ENCODE measurements at places on chromosomes 4 and X. TPM values are rescaled to one million over a fixed set of nuclear protein-coding genes. Genes with fewer than 3 reads are reported as not detected.

Gene MID1
- total RNA-seq: not detected

DNA sequence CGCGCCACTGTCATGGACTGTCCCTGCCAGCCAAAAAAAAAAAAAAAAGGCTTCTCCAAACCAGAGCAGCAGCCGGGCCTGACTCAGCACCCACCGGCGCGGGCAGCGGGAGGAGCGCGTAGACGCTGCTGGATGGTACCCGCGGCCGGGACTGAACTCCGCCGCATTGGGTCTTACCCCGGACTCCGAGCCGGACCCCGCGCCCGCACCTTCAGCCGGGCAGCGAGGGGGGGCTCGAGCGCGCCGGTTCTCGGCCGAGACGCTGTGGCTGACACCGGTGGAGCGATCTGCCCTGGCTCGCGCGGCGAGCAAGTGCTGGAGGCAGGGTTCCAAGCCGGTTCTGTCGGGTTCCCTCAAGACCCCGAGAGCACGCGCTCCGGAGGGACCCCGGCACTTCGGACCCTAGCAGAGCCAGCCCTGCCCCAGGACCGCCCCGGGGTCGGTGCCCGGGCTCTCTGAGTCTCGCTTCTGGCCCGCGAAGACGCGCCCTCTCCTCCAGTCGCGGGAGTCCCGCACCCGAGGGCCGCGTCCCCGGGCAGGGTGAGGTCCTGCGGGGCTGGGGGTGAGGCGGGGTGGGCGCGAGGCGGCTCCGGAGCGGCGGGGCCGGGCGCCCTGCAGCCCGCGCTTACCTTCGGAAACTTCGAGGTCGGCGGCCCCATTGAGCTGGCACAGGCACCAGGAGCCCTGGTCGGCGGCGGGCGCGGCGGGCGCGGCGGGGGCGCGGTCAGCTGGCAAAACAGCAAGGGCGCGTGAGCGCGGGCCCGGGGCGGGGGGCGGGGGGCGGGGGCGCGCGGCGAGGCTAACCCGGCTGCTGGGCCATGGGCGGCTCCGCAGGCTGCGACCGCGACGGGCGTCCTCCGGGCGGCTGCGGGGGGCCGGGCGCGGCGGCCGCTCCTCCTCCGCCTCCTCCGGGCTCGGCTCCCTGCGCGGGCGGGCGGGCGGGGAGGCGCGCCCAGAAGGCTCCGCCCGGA lies 11.8 kb upstream of the MAN2B2 start:
- no peak for DNase-seq
- H3K27me3 ChIP-seq: peaks cover 57% of the 10 kb centered on the region
- no peak overlapping the region for H3K27ac ChIP-seq
- H3K36me3 ChIP-seq: no peaks in the 10 kb centered on the region

Gene CSN1S1
- total RNA-seq: not detected

- no peaks in the 10 kb centered on the region for H3K36me3 ChIP-seq
- H3K4me1 ChIP-seq: no peaks in the 10 kb centered on the region
- peak overlapping the region; percentile 75 for H3K4me3 ChIP-seq
- peaks cover 19% of the 10 kb centered on the region for H3K27me3 ChIP-seq
- DNase-seq: no peak
Measured at GRCh38 chr4:121510341-121510874, 129.6 kb upstream of the QRFPR start.

Gene PARM1
- not detected for total RNA-seq

Gene CLOCK
- total RNA-seq: 14.5 TPM

- H3K27me3 ChIP-seq: peaks cover 5% of the 10 kb centered on the region
- H3K4me1 ChIP-seq: peaks cover 33% of the 10 kb centered on the region
- DNase-seq: no peak
Measured at GRCh38 chr4:15913631-15913970, 24.9 kb downstream of the FGFBP1 start.

DNA sequence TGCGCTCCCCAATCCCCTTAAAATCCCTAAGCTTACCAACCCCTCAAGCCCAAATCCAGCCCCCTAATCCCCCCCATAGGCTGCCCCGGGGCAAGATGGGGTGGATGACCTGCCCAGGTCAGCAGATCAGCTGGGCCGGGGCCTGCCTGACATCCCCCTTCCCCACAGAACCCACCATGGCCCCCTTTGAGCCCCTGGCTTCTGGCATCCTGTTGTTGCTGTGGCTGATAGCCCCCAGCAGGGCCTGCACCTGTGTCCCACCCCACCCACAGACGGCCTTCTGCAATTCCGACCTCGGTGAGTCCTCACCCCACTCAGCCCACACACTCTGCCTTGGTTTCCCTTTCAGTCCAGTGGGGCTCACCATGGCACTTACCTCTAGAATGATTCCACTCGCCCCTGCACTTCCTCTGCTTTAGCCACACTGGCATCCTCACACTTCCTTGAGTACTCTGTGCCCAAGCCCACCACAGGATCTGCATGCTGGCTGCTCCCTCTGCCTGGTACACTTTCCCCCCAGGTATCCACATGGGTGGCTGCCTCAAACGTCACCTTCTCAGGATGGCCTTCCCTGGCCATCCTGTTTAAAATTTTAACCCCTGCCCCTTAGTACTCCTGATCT lies 1.1 kb downstream of the TIMP1 start:
- DNase-seq: no peak
- H3K27ac ChIP-seq: peak overlapping the region; percentile 61
- H3K4me1 ChIP-seq: peaks cover 30% of the 10 kb centered on the region
- H3K36me3 ChIP-seq: no peaks in the 10 kb centered on the region
- H3K4me3 ChIP-seq: peak overlapping the region; percentile 58
- H3K27me3 ChIP-seq: peaks cover under 1% of the 10 kb centered on the region

- no peak for DNase-seq
- no peaks in the 10 kb centered on the region for H3K36me3 ChIP-seq
- no peak overlapping the region for H3K4me3 ChIP-seq
- H3K27ac ChIP-seq: no peak overlapping the region
- H3K27me3 ChIP-seq: no peaks in the 10 kb centered on the region
- peaks cover 11% of the 10 kb centered on the region for H3K4me1 ChIP-seq
Measured at GRCh38 chrX:134670134-134670924, 12.1 kb upstream of the PLAC1 start.

GRCh38 chr4:86686741-86687140 lies 92.6 kb downstream of the PTPN13 start:
- no peaks in the 10 kb centered on the region for H3K36me3 ChIP-seq
- no peak overlapping the region for H3K4me3 ChIP-seq
- H3K27ac ChIP-seq: no peak overlapping the region
- no peaks in the 10 kb centered on the region for H3K4me1 ChIP-seq

GRCh38 chrX:13661735-13662288 lies 8.9 kb downstream of the TCEANC start:
- no peaks in the 10 kb centered on the region for H3K36me3 ChIP-seq
- peak overlapping the region; percentile 72 for H3K27ac ChIP-seq
- peaks cover 24% of the 10 kb centered on the region for H3K4me1 ChIP-seq
- H3K4me3 ChIP-seq: peak overlapping the region; percentile 34
- DNase-seq: no peak
- H3K27me3 ChIP-seq: no peaks in the 10 kb centered on the region

DNA sequence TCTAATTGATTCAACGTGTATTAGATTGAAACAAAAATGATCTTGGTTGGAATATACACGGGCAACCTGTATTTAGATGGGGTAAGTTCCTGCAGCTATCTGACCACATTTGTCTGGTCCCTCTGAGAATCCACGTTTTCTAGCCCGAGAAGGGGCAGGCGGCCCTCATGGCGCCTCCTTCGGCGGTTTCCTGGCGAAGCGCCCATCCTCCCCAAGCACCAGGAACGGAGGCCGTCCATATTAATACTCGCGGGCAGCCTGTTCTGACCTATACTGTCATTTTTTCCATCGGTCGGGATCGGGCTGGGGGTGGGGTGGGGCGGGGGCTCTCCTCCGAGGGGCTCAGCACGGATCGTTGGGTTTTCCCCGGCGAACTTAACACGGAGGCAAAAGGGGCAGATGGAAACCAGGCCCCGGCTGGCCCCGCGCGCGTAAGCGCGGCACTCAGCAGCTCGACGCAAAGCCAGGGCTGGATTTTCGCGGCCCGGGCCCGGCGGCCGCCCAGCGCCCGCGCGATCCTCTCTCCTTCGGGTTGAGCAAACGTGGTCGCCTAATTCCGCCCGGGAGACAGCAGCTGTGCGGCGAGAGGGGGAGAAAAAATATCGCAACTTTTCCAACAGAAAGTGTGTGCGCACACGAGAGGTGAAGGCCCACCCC lies 77.2 kb upstream of the BCOR start:
- H3K27me3 ChIP-seq: peaks cover 13% of the 10 kb centered on the region
- H3K36me3 ChIP-seq: no peaks in the 10 kb centered on the region

Gene RS1
- total RNA-seq: not detected
